ENCODE measurements at places on chromosomes 12 and 14. TPM values are rescaled to one million over a fixed set of nuclear protein-coding genes. Genes with fewer than 3 reads are reported as not detected.

DPPA3 gene
- total RNA-seq, result 3.9 TPM

KRT81 gene
- 0.34 TPM for total RNA-seq

EIF2S3B gene
- total RNA-seq, result 1.0 TPM

DNA sequence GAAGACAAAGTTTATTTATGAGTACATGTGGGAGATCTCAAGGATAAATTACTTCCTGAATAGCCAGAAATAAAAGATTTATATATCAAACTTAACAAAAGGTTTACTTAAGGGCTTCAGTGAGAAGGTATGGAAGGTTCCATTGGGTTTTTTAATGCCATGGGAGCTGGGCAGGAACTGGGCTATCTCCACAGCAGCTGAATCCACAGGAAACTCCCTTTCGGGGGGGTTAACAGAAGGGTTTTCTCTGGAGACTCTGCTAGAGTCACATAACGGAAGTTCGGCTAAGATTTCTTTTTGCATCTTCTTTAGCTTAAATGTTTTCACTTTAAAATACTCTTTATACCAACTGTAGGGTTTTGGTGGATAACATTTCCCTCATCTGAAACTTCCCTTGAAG lies 113.5 kb downstream of the UNC79 start:
- H3K4me3 ChIP-seq, result no peak overlapping the region
- no peak overlapping the region for H3K27ac ChIP-seq
- no peaks in the 10 kb centered on the region for H3K36me3 ChIP-seq
- peaks cover 3% of the 10 kb centered on the region for H3K4me1 ChIP-seq
- no peak for DNase-seq
- H3K27me3 ChIP-seq, result no peaks in the 10 kb centered on the region

LIN7A gene
- 8.6 TPM for total RNA-seq

PPP1R1A gene
- 13.1 TPM for total RNA-seq

CCDC38 gene
- total RNA-seq, result 0.07 TPM

NANOG gene
- 330 TPM for total RNA-seq

DNA sequence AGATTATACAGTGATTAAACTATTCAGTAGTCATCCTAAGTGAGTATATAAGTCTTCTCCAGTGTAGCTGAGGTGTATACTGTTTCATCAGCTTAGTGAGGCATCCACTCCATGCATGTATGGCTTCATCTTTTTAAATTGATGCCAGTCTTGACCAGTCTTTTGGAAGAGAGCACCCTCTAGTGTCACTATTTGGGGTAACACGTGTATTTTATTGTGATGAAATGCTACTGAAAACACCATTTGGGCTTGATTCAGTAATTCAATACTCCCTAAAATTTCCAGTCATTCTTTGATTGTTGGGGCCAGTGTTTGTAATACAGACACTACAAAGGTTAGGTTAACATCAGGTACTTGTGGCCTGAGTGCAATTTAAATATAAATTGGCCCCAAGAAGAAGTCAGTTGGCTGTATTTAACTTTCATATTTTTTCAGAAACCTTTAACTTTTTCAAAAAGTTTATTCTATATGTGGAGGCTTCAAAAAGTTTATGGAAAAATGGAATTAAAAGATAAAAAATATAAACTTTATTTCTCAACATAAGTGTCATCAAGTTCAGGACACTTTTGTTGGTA lies 35.3 kb downstream of the MIPOL1 start:
- H3K27ac ChIP-seq, result no peak overlapping the region
- no peaks in the 10 kb centered on the region for H3K4me1 ChIP-seq
- H3K4me3 ChIP-seq, result no peak overlapping the region
- DNase-seq, result no peak
- H3K27me3 ChIP-seq, result no peaks in the 10 kb centered on the region

MYO1A gene
- total RNA-seq, result 0.32 TPM

DNA sequence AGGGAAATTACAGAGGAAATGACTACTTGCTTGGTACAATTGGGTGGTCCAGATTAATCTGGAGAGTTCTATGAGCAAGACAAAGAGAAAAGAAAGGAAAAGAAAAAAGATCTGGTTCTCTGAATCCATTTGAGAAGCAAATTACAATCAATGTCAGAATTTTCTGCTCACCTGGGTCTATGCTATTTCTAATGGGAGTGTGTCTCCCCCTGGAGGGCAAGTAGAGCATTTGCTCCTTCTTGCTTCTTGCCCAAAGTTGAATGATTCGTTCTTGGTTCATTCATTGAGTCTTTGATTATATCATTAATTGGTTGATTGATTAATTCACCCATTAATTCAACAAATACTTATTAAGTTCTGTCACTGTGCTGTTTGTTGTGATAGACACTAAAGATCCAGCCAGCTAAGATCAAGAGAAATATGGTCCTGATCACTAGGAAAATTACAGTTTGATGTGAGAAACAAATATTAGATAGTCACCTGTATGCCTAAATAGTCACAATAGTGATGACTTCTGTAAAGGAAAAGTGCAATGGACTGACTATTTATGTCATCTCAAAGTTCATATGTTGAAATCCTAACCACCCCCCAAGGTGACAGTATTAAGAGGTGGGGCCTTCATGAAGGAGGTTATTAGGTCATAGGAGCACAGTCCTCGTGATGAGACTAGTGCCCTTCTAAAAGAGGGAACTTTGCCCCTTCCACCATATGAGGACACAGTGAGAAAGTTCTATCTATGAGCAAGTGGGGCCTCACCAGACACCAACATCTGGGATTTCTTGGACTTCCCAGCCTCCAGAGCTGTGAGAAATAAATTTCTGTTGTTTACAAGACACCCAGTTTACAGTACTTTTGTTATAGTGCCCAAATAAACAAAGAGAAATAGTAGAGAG lies 8.0 kb upstream of the ASB8 start:
- DNase-seq, result peak; percentile 28
- no peaks in the 10 kb centered on the region for H3K36me3 ChIP-seq
- H3K27me3 ChIP-seq, result peaks cover 8% of the 10 kb centered on the region
- no peaks in the 10 kb centered on the region for H3K4me1 ChIP-seq
- H3K27ac ChIP-seq, result no peak overlapping the region

SRRM4 gene
- total RNA-seq, result 0.96 TPM

TMED10 gene
- total RNA-seq, result 220 TPM

GRCh38 chr14:91891721-91892220 lies 24.4 kb upstream of the TC2N start:
- no peak overlapping the region for H3K27ac ChIP-seq
- peaks cover 9% of the 10 kb centered on the region for H3K4me1 ChIP-seq
- no peaks in the 10 kb centered on the region for H3K27me3 ChIP-seq
- no peaks in the 10 kb centered on the region for H3K36me3 ChIP-seq

FIGNL2 gene
- total RNA-seq, result 9.9 TPM

DNA sequence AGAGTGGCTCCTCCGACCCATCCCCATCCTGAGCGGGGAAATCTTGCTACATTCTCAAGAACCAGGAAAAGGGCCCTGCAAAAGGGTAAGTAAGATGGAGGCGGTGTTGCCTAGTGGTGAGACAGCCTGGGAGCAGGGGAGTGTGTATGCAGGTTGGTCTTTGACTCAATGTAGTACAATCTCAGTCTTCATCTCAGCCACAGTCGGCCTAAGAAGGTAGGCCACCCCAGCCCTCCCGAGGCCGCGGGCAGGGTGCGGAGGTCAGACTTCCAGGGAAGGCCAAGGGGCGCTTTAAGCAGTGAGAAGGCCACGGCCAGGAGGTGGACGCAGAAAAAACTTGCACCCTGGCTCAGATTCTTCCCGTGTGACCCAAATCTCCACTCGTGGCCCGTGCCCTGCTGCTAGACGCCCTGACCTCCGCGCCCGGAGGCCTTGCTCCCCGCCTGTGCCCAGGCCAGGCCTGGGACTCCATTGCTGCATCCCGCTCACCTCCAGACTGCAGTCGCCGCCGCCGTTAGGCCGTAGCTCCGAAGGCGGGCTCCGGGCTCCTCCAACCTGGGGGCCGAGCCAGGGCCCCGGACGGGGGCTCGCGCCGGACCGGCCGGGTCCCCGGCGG lies 435 bp downstream of the FOXM1 start:
- peaks cover 25% of the 10 kb centered on the region for H3K4me1 ChIP-seq
- no peaks in the 10 kb centered on the region for H3K27me3 ChIP-seq
- H3K27ac ChIP-seq, result peak overlapping the region; percentile 69
- H3K36me3 ChIP-seq, result peaks cover 32% of the 10 kb centered on the region

- no peaks in the 10 kb centered on the region for H3K27me3 ChIP-seq
- no peaks in the 10 kb centered on the region for H3K36me3 ChIP-seq
- peaks cover 3% of the 10 kb centered on the region for H3K4me1 ChIP-seq
- no peak overlapping the region for H3K27ac ChIP-seq
- H3K4me3 ChIP-seq, result no peak overlapping the region
These were observed 18.8 kb downstream of the GNG2 start for GRCh38 chr14:51879170-51879569.

- peaks cover 12% of the 10 kb centered on the region for H3K4me1 ChIP-seq
- peak overlapping the region; percentile 69 for H3K27ac ChIP-seq
- H3K27me3 ChIP-seq, result no peaks in the 10 kb centered on the region
- H3K4me3 ChIP-seq, result no peak overlapping the region
- no peaks in the 10 kb centered on the region for H3K36me3 ChIP-seq
These were observed 69.7 kb downstream of the TSPAN11 start for GRCh38 chr12:30996255-30996654.

GRCh38 chr12:88448337-88448915 lies 131.8 kb downstream of the KITLG start:
- H3K27me3 ChIP-seq, result no peaks in the 10 kb centered on the region
- H3K36me3 ChIP-seq, result no peaks in the 10 kb centered on the region
- DNase-seq, result no peak

DNA sequence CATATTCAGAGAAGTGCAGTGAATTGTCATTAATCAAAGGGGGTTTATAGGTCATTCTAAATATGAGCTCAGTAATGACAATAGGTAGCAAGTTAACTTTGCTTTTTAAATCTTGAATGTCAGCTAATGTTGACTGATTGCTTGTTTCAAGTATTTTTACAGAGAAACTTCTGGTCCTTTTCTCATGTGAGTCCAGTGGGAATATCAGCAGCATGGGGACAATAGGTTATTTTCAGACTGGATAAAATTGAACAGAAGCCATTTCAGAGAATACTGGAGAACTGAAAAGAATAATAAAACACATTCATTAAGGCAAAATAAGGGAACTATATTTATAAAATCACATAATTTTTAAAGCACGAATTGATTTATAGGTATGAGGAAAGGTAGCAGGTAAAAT lies 78.7 kb downstream of the FUT8 start:
- H3K27me3 ChIP-seq, result no peaks in the 10 kb centered on the region
- H3K4me3 ChIP-seq, result no peak overlapping the region
- H3K4me1 ChIP-seq, result peaks cover 36% of the 10 kb centered on the region
- no peak for DNase-seq

GRCh38 chr14:45144658-45145057 lies 8.9 kb downstream of the FANCM start:
- H3K36me3 ChIP-seq, result peaks cover 19% of the 10 kb centered on the region
- no peak overlapping the region for H3K4me3 ChIP-seq
- no peaks in the 10 kb centered on the region for H3K27me3 ChIP-seq
- H3K4me1 ChIP-seq, result 0 out of 2 replicates have a peak, but pooled peaks cover under 1% of the 10 kb centered on the region
- H3K27ac ChIP-seq, result peak overlapping the region; percentile 45
- no peak for DNase-seq

RAD9B gene
- 0.09 TPM for total RNA-seq

KRT77 gene
- total RNA-seq, result not detected

DNA sequence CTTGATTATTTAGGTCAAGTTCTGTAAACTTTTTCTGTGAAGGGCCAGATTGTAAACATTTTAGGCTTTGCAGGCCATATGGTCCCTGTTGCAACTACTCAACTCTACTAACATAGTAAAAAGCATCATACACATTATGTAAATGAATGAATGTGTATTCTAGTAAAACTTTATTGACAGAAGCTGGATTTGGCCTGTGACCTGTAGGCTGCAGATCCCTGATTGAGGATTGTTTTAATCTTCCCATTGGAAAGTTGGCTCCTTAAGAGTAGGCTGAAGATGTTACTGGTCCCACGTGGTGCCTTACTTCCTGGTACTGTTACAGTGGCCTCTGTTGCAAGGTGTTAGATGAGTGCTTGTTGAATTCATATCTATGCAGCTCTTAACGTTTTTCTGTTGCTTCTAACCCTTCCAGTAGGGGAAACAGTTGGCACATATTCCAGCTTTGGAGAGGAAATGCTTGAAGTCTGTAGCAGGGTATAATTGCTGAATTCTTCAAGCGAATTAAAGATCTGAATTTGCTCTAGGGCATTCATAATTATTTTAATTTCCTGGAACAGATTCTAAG lies 133.6 kb upstream of the DNM1L start:
- peaks cover 7% of the 10 kb centered on the region for H3K36me3 ChIP-seq
- peaks cover 63% of the 10 kb centered on the region for H3K4me1 ChIP-seq
